ENCODE measurements at places on chromosomes 7 and 10.

DNA sequence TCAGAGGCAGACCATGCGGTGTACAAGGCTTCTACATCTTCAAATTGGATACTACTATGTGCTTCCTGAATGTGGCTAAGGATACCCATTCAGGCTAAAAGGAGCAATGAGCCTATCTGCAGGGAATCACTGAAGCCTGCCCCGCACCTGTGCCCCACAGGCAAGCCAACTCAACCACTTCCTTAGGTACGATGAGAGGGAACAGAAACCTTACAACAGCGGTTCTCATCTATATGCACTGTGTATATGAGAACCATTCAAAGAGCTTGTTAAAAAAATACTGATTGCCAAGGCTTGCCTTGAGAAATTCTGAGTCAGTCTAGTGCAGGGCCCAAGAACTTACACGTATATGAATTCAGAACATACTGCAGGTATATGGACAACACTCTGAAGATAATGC, 679.6 kb downstream of the PARD3 start:
- DNase-seq = no peak

DNA sequence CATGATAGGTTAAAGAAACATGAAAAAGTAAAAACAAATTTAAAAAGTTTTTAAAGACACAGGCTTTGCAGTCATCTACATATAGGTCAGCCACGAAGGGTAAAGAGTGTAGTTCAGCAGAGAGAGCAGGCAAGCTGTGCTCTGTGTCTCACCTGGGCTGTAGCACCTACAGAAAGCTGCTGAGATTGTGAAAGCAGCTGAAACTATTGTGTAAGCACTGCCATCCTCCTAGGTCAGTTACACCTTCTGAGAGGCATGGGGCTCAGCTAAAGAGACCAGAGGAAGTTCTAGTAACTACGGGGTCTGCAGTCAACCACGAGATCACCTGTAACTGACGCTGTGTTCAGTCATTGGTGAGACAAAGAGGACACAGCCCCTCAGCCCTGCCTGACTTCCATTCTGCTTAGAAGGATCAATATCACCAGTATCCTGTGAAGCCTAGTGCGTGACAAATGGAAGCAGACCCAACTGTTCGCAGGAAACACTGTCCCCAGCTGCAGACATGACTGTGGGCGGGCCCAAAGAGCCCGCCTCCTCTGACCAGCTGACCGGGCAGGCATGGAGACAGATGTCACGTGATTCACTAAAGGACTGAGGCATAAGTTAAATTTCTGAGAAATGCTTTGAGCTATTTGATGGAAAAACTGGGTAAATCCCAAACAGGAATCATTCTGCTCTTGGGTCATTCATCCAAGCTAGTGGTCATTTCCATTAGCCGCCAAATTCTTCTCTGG, 87.9 kb downstream of the EBF3 start:
- no peak for DNase-seq

DNA sequence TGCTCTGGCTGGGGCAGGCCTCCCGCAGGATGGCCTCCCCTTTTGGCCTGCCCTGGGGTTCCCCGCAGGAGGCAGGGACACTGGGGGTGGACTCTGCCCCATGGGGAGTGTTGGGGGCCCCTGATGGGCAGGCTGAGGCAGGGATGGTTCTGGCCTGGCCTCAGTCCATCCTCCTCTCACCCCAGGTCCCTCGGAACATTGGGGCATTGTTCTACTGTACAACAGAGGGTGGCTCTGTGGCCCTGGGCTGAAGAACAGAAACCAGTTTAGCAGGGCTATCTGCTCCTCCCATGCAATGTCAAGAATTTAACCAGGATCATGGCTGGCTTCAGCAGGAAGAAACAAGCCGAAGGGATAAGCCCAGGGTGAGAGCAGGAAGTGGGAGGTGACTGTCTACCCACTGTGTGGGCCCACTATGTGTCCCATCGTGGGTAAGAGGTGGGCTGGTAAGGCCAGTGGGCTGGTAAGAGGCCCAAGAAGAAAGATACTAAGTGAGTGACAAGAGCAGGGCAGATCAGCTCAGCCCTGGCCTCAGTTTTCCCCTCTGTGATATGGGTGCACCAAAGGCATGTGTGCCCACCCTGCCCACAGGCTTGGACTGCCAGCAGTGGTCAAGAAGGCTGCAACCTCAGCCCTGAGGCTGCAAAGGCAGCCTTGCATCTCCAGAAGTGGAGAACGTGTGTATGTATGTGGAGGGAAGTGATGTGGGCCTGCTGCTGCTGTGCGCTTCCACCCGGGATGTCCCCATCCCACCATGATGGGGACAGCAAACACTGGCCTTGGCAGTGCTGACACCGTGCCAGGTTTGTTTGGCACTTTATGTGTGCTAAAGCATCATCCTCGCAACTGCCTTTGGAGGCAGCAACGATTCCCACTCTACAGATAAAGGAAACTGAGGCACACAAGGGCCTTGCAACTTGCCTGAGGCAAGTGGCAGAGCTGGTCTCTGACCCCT, 138.9 kb downstream of the SH3PXD2A start:
- no peak for DNase-seq

DNA sequence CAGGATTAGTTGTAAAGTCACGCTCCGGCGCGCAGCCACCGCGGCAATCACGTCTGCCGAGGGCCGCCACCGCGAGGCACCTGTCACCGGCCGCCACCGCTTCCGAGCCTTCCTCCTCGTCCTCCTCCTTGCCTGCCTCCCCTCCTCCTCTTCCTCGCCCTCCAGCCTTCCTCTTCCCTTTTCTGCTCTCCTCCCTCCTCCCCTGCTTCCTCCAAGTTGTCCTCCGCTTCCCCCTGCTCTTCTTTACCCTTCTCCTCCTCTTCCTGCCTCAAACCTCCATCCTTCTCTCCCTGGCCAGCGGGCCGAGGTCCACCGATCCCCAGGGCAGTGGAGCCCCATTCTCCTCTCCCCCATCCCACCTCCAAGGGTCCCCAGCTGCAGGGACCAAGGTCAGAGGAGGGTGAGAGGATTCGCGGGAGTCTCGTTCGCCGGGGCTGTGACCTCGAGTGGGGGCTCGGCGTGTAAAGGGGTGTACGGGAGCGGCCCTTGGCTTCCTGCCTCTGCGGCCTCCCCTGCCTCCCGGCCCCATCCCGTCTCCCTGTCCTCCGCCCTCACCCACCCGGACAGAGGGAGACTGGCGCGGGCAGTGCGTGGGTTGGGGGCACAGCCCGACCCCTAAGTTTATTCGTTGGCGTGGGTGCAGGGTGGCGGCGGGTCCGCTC, 89.5 kb upstream of the PAX2 start:
- DNase-seq = no peak
